CD4-positive, alpha-beta T cell treated with Interleukin-10 for 1 hour (primary cell): ENCODE measurements at places on chromosomes 1 and 21.

DNA sequence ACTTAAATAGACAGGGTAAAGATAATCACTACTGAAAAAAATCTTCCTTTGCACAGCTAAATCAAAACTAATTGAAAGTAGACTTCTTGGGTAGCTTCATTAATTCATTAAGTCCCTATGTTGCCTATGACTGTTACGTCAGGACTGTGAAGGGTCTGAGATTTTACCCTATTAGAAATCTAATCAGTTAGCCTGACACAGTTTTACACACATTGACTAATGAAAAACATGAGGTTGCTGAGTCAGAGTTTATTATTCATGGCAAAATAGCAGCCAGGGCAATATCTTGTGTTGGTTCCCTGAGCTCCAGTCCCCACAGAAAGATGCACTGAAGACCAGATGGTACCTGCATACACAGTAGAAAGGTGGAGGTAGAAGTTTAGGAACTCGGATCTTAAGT lies 262.5 kb upstream of the ZP4 start:
- no peak for DNase-seq

GRCh38 chr1:12170263-12170671 lies 3.5 kb downstream of the TNFRSF1B start:
- no peak for DNase-seq

GRCh38 chr21:37072274-37072987 lies 440 bp downstream of the PIGP start:
- DNase-seq: peak; percentile 81

DNA sequence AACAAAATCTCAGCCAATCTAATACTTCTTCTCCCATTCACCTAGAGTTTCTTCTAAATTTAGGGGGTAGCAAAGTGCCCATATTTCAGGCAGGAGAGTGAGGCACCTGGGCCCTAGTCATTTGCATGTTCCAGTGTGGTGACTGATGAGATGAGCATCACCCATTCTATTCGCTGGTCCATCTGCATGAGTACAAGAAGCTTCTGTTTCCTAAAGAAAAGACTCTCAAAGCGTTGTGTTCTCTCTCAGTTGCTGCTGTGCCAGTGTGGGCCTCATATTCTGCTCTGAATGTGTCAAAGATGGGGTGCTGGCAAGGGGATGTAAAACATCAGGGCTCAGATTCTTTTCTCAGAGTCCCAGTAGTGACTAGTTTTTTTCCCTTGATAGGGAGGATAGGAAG lies 16.1 kb upstream of the DPYD start:
- no peak for DNase-seq

DNA sequence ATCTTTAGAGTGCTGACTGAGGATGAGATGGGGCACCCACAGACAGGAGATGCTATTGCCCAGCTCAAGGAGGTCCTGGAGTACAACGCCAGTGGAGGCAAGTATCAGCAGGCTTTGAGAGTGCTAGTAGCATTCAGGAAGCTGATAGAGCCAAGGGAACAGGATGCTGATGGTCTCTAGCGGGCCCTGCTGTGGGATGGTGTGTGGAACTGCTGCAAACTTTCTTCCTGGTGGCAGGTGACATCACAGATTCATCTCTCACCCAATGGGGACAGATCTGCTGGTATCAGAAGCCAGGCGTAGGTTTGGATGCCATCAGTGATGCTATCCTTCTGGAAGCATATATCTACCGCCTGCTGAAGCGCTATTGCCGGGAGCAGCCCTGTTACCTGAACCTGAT lies 609.8 kb upstream of the NCAM2 start:
- DNase-seq: no peak

GRCh38 chr1:20947409-20947808 lies 160.3 kb upstream of the HP1BP3 start:
- DNase-seq: no peak

GRCh38 chr1:220529521-220530020 lies 1.6 kb downstream of the MARK1 start:
- no peak for DNase-seq

DNA sequence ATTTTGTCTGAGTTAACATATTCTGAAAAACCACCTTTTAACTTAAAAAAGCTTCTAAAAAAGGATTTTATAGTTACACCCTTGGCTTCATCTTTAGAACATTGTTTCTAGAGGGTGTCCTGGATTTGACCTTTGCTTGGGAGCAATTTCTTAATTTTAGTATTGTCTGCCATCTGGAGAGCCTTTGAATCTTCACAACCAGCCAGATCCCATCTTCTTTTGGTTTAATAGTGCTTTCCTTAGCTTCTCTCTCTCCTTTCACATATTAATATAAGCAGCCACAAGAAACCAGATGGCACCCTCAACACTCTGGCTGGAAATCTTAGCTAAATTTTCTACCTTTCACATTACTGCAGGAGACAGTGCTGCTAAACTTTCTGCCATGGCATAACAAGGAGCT lies 76.5 kb upstream of the TSPAN2 start:
- DNase-seq: no peak

DNA sequence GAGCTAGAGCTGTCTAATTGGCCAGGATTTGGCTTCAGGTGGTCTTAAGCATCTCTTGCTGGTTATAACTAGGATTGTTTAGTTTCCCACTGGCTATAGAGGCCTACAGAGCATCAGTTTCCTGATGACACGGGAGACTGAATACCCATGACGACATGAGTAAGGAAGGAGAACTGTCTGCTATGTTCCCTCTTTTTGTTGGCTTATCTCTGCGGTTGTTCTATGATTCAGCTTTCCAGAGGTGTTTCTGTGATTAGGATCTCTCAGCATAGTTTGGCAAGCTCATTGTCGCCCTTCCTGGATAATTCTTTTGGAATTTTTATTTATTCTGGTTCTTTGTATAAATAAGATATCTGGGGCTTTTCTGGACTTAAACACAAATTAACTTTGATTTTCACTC lies 163.4 kb downstream of the OLFM3 start:
- no peak for DNase-seq

GRCh38 chr1:53636621-53637171 lies 102.3 kb downstream of the GLIS1 start:
- no peak for DNase-seq

- DNase-seq: no peak
Observed at GRCh38 chr1:180548686-180549317, 10.0 kb upstream of the OVAAL start.

GRCh38 chr21:34649400-34649799 lies 19.4 kb upstream of the CLIC6 start:
- no peak for DNase-seq

DNA sequence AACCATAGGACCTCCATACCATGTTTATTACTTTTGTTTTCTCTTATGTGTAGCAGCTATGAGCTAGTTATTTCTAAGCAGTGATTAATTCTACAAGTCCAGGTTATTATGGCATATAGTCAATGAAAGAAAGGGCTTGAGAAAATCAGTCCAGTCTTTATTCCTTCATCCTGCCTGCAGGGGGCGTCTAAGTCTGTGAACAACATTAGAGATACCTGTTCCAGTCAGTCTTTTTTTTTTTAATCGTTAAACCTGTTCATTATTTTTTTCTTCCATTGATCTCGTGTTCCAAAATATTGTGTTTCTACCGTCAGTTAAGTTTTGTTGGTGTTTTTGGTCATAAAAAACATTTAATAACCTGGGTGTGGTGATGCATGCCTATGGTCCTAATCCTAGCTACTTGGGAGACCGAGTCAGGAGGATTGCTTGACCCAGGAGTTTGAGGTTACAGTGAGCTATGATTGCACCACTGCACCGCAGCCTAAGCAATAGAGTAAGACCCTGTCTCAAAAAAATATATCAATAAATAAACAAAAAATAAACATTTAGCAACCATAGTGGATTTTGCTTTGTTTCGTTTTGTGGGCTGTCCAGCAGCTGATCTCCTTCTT lies 29.4 kb upstream of the CD2 start:
- DNase-seq: peak; percentile 85

DNA sequence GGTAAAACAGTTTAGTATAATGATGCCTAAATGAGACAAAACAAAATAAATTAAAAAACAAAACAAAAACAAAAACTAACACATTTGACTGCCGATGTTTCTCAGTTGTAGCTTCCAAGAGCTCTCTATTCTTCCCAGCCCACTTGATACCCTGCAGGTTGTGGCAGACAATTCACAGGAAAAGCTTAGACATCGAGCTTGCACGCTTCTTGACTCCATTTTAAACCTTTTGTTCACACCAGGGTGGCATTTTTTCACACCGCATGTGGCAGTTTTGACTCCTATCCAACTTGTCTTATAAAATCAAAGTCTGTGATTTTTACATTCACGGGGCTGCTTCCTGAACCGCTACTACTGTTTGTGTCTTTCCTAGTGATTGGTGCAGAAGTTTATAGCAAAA lies 575.9 kb downstream of the USP25 start:
- DNase-seq: no peak

- DNase-seq: no peak
Observed at GRCh38 chr1:114152089-114152507, 1.6 kb downstream of the SYT6 start.

GRCh38 chr1:7752512-7753417 lies 18.3 kb upstream of the VAMP3 start:
- peak; percentile 65 for DNase-seq

- DNase-seq: no peak
Observed at GRCh38 chr1:99786751-99787501, 20.5 kb upstream of the FRRS1 start.

DNA sequence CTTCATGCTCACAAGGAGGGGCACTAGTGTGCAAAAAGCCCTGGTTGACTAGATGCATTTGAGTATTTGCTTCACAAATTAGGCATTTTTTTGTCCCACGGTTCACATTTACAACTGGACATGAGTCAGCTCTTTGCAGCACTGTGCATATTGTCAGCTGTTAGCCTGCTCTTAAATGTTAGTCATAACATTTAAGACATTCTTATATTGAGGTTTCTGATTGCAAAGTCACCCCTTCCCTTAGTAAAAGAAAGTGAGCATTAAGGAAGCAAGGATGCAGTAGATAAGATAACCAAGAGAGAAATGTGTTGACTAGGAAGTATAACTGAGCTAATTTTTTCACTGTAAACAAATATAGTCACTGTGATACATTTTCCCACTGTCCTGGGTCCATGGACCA lies 132.6 kb upstream of the CTTNBP2NL start:
- no peak for DNase-seq

DNA sequence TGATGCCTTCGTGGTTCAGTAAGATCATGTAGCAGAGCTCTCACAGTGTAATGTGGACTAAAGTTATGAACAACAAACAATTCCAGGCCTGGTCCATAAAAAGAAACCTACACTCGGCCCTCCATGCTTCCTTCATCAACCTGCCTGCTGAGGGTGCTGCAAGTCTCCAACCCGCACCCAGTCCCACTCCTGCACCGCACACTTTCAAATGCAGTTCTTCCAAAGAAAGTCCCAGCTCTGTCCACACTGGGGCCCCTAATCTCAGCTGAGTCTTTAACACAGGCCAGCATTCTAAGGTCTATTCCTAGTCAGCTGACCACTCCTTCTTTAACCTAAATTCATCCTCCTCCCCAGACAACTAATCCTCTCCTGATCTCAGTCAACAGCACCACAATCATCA lies 71.5 kb upstream of the NR5A2 start:
- no peak for DNase-seq

DNA sequence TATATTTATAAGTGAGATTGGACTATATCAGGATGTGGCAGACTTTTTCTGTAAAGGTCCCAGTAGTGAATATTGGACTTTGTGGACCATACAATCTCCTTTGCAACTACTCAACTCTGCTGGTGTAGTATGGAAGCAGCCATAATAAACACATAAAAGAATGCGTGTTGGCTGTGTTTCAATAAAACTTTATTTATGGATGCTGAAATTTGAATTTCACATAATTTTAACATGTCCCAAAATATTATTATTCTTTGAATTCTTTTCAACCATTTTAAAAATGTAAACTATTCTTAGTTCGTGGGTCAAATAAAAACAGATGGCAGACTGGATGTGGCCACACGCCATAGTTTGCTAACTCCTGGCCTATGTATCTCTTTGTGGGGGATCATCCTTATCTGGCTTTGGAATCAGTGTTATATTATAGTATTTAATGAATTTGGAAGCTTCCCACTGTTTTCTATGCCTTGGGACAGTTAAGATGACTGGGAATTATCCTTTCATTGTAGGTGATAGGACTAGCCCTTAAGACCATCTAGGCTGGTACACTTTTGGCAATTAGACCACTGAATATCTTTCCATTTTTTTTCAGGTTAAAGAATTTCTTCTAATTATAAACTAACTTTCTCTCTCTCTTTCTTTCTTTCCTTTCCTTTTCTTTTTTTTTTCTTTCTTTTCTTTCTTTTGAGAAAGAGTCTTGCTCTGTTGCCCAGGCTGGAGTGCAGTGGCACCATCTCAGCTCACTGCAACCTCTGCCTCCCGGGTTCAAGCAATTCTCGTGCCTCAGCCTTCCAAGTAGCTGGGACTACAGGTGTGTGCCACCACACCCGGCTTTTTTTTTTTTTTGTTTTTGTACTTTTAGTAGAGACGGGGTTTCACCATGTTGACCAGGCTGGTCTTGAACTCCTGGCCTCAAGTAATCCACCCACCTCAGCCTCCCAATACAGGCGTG lies 14.9 kb upstream of the SLAMF6 start:
- DNase-seq: no peak

GRCh38 chr1:57468641-57469523 lies 45.0 kb upstream of the DAB1 start:
- DNase-seq: no peak

DNA sequence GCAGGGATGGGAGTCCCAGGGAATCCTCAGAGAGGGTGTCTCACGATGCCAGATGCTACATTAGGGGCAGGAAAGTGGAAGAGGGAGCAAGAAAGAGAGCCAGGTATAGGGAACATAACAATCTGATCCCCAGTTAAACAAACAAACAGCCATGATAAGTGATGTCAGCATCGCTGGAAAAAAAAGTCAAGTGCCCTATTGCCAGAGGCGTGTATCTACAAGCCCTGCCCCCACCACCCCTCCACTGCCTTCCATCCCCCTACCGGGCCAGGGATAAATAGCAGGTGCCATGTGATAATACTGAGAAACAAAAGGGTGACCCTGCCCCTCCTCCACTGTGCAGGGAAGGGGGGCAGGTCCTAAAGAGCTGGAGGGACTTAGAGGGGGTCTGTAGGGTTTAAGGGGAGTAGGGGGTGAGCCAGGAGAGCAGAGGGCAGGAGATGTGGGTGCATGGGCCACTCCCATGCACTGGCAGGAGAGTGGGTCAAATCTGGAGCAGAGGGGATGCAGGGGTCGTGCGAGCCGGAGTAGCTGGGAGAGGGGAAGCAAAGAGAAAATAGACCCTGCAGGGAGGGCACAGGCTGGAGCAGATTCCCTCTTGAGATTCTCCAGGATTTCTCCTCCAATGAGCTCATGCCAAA lies 3.4 kb downstream of the SLC26A9 start:
- no peak for DNase-seq

GRCh38 chr1:193408782-193409293 lies 222.4 kb upstream of the B3GALT2 start:
- DNase-seq: peak; percentile 30

GRCh38 chr1:156391366-156391677 lies 22.3 kb downstream of the RHBG start:
- no peak for DNase-seq

GRCh38 chr1:192936313-192937018 lies 122.7 kb downstream of the UCHL5 start:
- peak; percentile 15 for DNase-seq

GRCh38 chr1:188429386-188429785 lies 1600.6 kb downstream of the PLA2G4A start:
- DNase-seq: no peak

- no peak for DNase-seq
Observed at GRCh38 chr1:58248791-58249190, 297.7 kb downstream of the OMA1 start.

GRCh38 chr1:5551274-5551975 lies 440.8 kb downstream of the NPHP4 start:
- no peak for DNase-seq
